GF-D8 (cell line): ENCODE measurements at places on chromosomes 5 and 9.

DNA sequence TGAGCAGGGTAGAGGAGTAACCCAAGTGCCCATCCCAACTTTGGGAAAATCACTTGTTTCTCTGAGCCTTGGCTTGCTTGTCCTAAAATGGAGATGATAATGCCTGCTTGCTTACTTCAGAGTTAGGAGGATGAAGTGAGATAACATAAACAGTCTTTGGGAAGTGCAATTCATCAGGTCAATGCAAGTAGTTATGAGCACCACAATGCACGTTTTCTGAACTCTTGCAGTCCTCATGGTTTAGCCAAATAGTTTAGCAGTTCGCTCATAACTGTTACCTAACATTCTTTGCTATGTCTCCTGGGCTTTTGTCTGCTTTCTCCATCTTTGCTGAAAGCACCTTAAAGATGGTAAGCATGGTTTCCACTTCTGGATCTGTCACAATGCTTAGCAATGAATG lies 270.0 kb downstream of the ADAMTSL1 start:
- DNase-seq = no peak

- DNase-seq = no peak
Observed at GRCh38 chr9:14398473-14398872, 84.5 kb upstream of the NFIB start.

DNA sequence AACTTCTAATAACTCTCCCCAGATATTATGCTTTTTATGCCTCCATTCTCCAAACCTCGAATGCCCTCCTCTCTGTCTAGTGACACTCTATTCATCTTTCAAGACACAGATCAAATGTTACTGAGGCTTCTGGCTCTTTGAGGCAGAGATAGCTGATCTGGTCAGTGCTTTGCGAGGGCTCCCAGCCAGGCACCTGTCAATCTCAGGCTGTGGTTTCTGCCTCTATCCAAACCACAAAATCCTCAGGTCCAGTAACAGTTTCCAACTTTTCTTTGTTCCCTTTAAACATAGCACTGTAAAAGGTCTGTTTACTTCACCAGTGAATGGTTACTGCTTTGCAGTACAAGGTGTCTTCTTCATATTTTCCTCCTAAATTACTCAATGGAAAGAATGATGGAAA lies 11.5 kb upstream of the STK32A start:
- no peak for DNase-seq

- no peak for DNase-seq
Observed at GRCh38 chr9:136249877-136250559, 4.4 kb upstream of the QSOX2 start.
